Smooth muscle cell of bladder (primary cell): ENCODE measurements at places on chromosomes 16 and 17. TPM values are rescaled to one million over a fixed set of nuclear protein-coding genes. Genes with fewer than 3 reads are reported as not detected.

The BTBD17 gene
- not detected in 2 replicates for total RNA-seq

The RBFOX1 gene
- total RNA-seq = not detected in 2 replicates

The HS3ST3B1 gene
- total RNA-seq = 2.0 and 3.5 TPM in 2 replicates

The CCDC200 gene
- not detected in 2 replicates for total RNA-seq

The CLEC18A gene
- 0.37 TPM in 1 of 2 replicates, not detected in the other for total RNA-seq

The CA7 gene
- not detected in 2 replicates for total RNA-seq

The POLR3K gene
- total RNA-seq = 3.6 and 4.0 TPM in 2 replicates

The KRT33A gene
- total RNA-seq = not detected in 2 replicates

The PRKCA gene
- total RNA-seq = 23.8 and 31.8 TPM in 2 replicates

The RND2 gene
- total RNA-seq = 0.92 and 1.00 TPM in 2 replicates

The CFAP119 gene
- total RNA-seq = 1.8 and 2.4 TPM in 2 replicates

The NLRC5 gene
- total RNA-seq = 12.2 and 12.4 TPM in 2 replicates

The TNRC6C gene
- 3.1 and 3.4 TPM in 2 replicates for total RNA-seq

The KRTAP16-1 gene
- not detected in 2 replicates for total RNA-seq

The AFMID gene
- total RNA-seq = 19.8 and 32.2 TPM in 2 replicates

The CES4A gene
- 2.3 and 2.8 TPM in 2 replicates for total RNA-seq

The GNG13 gene
- not detected in 2 replicates for total RNA-seq
